Dorsolateral prefrontal cortex (tissue), 122 donors: ENCODE measurements at places on chromosomes 1 and 21.

- DNase-seq: no peak
Measured at GRCh38 chr1:21754583-21754982, 28.4 kb downstream of the USP48 start.

DNA sequence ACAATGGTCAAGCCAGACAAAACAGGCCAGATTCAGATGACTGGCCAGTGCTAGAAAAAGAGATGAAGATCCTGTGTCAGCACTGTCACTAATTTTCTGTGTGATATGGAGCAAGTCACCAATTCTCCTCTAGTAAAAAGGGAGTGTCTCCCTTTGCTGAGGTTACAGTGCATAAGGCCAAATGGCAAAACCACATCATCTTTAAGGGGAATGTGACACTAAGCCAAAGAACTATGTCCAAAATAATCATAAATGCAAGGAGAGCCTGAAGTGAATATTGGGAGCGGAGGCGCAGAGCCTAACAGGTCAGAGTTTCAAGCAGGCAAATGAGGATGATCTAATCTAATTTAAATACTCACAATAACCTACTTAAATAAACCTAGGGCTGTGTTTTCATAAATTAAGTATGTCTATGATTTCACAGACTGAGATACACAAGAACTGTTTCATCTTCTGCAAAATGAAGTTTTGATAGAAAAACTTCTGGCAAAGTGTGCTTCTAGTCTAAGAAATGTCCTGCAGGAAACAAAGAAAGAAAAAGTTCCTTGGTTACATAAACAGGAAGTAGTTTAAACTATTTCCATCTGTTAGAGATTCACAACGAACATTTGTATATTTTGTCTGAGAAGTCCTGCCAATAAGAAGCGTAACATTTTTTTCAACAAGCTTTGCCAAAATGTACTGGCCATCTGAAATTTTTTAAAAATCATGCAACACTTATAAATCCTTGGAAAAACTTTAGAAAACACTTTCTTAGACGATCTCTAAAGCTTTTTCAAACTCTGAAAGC is 290.2 kb downstream of the LRRC40 start:
- DNase-seq: no peak

DNA sequence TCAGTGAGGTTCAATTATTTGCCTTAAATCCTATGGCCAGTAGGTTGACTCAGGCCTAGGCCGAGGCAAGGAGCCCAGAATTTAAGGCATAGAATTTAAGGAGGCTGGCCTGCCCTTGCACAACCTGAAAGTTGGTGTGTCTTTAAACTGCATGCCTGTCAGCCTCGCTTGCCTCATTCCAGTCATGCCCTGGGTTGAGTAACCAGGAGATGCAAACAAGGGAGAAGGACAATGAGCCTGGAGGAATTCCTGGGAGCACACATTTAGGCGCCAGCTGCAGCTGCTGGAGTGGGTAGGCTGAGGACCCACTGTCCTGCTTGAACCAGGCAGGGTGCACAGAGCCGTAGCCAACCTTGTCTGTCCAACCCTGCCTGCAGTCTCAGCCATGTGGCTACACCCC is 11.7 kb downstream of the CD2 start:
- DNase-seq: no peak

DNA sequence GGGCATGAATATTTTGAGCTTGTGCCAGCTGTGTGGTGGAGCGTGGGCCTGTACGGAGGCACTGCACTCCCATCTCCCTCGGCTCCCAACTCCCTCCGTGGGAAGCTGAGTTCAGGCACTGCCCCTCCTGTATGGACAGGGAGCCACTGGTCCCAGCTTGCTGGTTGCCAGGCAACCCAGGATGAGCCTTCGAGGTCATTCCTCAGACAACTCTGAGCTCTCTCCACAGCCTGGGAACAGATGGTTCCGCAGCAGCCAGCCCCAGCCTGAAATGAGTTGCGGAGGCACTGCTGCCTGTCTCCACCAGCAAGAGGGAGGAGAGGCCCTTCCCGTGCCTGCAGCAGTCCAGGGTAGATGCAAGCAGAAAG is 58.4 kb upstream of the TENT5B start:
- DNase-seq: peak; percentile 78

GRCh38 chr1:154753426-154753825 is 116.7 kb downstream of the KCNN3 start:
- no peak for DNase-seq

DNA sequence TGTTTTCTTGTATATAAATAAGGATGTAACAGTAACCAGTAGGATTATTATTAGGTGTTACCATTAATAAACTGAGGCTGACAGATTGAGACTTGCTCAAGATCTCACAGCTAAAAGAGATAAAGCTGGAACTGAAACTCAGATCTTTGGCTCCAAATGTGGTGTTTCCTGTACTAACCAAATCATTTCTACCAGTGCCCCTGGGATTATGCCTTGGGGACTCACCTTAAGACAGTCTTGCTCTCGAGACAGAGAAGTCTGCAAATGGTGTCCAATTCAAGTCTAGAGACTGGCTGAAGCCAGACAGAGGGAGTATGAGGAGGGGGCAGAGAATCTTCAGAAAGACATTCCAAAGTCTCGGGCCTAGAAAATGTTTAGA is 593 bp upstream of the CD53 start:
- DNase-seq: no peak

GRCh38 chr1:206074839-206075238 is 21.9 kb downstream of the RHEX start:
- no peak for DNase-seq

GRCh38 chr1:65176591-65176990 is 28.6 kb downstream of the AK4 start:
- DNase-seq: no peak

DNA sequence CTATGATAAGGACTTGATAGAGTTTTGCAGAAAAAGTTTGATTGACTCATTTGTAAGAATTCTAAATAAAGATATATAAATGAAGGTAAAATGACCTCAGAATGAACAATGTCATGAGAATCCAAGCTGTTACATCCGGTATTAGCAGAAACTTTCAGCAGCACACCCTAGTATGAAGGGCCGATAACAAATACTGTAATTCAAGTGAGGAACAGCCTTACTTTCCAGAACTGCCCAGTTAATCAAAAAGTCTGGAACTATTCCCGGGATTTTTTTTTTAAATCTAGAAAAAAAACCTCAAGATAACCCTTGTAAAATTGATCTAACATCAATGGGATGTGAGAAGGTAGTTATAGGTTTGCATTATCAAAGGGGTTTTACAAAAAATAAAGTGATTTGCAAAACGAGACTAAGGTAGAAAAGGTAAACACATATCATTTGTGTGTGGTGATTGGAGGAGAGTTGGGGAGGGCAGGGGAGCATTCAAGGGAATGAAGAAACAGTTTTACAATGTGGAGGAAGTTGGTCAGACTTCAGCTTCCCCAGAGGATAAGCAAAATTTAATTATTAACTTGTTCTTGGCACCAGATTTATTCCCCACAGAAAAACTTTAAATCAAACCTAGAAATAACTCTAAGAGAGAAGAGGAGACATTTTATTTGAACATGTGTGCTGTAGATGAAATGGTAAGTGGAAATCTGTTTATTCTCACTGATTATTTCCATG is 75.9 kb upstream of the VCAM1 start:
- DNase-seq: no peak

DNA sequence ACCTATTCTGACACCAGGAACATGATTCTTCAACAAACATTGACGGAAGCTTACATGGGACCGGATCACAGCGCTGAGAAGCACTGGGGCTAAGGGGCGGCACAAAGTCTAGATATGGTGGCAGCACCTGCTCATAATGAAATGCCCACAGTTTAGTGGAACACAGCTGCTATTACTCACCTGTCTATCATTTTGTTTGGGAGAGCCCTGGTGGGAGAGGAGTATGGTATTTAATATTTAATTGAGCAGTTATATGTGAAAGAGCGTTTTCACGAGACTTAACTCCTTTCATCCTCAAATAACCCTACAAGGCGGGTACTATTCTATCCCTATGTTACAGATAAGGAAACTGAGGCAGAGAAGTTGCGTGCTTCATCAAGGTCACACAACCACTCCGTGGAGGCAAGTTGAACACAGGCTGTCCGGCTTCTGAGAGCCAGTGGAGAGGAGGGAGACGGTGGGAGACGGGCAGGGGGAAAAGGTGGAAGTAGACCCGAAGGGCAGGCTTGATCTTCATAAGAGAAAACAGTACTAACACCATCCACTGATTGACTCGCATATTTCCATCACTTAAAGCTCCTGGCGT is 790 bp upstream of the TSNAX start:
- no peak for DNase-seq

DNA sequence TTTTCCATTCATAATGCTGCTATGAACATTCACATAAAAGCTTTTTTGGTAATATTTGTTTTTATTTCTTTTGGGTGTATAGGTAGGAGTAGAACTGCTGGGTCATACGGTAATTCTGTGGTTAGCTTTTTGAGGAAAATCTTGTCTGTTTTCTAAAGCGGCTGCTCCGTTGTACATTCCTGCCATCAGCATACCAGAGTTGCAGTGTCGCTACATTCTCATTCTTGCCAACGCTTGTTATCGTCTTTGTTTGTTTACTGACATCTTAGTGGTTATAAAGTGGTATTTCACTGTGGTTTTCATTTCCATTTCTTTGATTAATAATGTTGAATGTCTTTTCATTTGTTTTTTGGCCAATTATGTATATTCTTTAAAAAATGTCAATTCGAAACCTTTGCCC is 469.8 kb upstream of the ZP4 start:
- no peak for DNase-seq

- no peak for DNase-seq
Measured at GRCh38 chr1:41333146-41333784, 28.0 kb upstream of the FOXO6 start.

- DNase-seq: no peak
Measured at GRCh38 chr1:38005195-38006007, at the start of gene FHL3. Gene FHL3 (minus strand): TSS chr1:38005514. CDS start chr1:37999412, 6,102 bp downstream.
